ENCODE measurements at places on chromosomes 2 and 18.

DNA sequence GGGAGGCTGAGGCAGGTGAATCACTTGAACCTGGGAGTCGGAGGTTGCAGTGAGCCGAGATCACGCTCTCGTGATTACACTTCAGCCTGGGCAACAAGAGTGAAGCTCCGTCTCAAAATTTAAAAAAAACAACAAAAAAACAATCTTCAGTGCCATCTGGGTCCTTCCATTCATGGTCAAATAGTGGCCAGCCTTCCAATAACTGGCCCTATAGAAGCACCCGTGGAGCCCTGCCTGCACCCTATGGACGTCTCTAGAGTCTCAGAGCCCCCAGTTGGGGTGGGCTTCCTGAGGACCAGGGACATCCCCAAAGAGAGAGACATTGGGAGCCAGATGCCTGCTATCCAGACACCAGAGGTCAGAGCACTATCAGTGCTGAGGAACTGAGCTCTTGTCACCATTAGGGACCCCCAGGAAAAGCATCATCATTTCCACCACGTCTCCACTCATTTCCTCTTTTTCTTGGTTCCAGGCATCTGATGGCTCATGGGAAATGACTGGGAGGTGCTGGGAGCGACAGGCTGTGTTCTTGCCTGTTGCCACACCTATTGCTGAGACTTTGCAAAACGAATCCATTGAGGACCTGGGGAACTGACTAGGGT is 9.4 kb downstream of the NEU2 start:
- no peak for DNase-seq

DNA sequence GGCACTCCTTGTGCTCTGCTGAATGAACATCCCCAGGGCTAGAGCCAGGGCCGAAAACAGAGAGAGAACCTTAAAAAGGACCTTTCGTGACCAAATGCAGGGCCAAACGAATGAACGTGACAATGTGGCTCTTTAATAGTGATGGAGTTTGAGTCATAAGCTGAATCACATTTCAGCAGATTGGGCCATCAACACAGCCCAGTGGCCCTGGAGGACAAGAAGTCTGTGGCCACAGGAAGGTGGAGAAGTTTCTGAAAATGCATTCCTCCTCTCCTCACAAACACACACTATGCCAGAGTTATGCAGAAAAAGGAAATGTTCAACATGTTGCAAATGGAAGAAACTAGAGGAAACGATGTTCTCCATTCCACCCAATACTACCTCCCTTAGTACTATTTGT is 415.8 kb downstream of the HRH4 start:
- no peak for DNase-seq

GRCh38 chr18:32303400-32303799 is 113.6 kb downstream of the MEP1B start:
- no peak for DNase-seq

- DNase-seq, result no peak
Observed at GRCh38 chr2:25592766-25593292, 80.5 kb downstream of the DTNB start.

GRCh38 chr2:68605939-68606338 is 37.4 kb upstream of the PROKR1 start:
- no peak for DNase-seq

DNA sequence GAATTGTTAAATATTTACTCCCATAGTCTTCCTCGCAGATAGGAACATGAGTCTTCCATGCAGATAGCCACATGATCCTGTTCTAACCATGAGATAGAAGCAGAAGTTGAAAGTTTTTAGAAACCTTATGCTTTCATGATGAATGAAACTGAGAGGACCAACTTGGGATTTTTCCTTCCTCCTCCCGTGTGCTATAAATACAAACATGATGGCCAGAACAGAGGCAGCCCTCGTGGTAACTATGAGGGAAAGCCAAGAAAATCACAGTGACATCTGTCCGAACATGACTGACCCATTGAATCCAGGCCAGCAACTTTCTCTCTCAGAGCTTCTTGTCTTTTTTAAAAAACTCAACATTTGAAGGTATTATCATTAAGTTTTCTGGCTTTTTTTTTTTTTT is 78.5 kb downstream of the ACAA2 start:
- no peak for DNase-seq

- no peak for DNase-seq
Observed at GRCh38 chr2:237693291-237693994, 66.1 kb downstream of the LRRFIP1 start.

DNA sequence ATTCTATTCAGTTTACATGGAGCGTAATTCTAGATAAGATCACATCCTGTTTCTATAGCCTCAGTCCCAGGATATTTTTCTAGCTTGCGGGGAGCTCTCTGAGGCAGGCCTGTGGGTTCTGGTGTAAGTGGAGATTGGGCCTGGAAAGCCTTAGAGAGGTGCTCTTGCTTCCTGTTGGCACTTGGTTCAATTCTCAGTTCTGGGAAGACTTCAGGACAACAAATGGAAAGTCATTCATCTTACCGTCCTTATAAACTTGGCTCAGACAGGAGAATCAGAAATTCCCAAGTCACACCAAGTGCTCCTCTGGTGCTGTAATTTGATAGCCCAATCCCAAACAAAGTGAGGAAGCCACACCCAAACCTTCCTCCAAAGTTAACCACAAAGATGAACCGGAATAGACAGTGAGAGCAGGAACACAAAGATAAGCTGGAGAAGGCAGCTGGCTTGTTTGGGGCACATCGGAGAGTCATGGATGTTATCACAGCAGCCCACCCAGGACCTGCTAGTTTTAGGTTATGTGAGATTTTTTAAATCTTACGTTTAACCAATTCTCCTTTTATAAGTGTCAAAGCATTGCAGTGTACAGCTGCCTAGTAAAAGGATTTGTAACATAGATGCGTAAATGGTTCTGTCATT is 144.3 kb upstream of the MAP3K20 start:
- no peak for DNase-seq

DNA sequence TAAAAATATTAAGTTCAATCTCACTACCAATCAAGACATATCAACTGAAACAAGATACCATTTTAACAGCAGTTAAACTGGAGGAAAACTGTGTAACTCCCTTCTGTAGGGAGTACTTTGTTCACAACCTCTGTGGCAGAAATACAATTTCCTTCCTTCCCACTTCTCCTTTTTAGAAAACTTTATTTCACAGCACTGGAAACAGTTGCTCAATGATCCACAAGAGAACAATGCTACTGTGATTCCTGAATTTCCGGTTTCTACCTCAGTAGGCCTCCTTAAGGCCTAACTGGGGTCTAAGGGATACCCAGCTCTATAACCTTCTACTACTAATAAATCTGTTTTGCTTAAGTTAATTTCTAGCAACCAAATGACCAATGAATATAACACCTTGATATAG is 14.1 kb downstream of the TLK1 start:
- no peak for DNase-seq

DNA sequence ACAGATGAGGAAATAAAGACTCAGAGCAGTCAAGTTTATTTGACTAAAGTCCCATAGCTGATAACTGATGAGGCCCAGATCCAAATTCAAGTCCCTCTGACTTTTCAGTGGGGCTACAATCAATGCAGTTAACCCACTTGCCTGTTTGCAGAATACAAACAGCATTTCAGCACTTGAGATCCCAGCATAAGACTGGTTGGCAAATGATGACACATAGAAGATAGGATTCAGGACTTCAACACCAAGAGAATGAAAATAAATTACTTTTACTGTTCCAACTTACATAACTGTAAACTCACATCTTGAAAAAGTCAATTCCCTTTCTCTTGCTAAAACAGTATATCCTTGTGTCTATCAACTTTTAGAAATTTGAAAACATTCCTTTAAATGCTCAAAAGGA is 61.2 kb downstream of the CCDC93 start:
- DNase-seq, result no peak

GRCh38 chr2:228827056-228827700 is 443.9 kb downstream of the PID1 start:
- peak; percentile 8 for DNase-seq

DNA sequence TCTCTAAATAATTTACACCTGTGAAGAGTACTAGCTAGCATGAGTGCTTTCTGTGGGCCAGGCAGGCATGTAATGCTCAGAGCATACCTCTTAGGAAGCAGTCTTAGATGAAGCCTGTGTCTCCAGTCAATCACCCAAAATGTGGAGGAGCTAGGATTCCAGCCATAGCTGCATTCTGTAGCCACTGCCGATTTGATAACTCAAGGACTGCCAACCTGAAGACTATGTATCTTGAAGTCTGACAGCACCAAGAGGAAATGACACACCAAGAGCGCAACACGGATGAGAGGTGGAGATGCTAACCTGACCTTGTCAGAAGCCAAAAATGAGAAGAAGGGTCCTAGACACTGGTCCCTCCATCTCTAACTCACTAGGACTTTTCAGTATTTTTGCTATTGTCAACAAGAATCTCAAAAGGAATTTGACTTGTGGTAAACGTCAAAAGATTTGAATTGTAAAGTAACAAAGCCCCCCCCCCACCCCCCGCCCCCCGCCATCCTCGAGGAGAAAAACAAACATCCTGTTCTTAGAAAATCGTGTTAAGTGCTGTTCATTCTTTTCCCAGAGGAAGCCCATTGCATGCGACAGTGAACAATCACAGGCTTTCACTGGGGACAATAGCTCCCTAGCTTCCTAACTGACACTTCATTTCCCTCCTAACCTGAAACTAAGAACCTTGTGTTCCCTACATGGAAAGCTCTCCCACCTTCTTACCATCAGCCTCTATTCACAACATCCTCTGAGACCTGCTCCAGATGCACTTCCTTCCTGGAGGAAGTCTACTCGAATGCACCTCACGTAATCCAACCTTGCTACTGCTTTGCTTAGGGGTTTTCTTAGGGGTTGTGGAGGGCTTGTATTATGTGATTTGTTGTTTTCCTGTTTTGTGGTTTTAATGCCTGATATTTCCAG is 14.7 kb downstream of the CDC42EP3 start:
- no peak for DNase-seq

DNA sequence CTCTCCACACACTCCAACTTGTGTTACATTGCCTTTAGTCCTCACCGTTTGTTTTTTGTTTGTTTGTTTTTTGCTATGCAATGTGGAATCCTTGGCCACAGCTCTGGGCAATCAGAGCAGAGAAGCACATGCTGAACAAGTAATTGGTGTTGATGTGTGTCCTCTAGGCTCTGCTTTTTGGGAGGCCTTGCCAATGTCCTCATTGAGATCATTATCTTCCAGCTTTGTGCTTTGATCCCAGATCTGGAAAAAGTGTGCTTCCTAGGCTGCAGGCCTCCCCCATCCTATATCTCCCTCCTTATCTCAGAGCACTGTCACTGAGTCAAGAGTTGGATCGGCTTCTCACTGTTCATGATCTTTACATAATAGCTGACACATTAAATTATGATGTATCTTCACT is 25.9 kb downstream of the OSR1 start:
- DNase-seq, result no peak

- DNase-seq, result no peak
Observed at GRCh38 chr2:216664593-216665034, 30.7 kb downstream of the IGFBP5 start.
